ENCODE measurements at places on chromosomes 5 and 9.

GRCh38 chr9:124710766-124711165 lies 60.3 kb downstream of the NR6A1 start:
- no peak for DNase-seq

DNA sequence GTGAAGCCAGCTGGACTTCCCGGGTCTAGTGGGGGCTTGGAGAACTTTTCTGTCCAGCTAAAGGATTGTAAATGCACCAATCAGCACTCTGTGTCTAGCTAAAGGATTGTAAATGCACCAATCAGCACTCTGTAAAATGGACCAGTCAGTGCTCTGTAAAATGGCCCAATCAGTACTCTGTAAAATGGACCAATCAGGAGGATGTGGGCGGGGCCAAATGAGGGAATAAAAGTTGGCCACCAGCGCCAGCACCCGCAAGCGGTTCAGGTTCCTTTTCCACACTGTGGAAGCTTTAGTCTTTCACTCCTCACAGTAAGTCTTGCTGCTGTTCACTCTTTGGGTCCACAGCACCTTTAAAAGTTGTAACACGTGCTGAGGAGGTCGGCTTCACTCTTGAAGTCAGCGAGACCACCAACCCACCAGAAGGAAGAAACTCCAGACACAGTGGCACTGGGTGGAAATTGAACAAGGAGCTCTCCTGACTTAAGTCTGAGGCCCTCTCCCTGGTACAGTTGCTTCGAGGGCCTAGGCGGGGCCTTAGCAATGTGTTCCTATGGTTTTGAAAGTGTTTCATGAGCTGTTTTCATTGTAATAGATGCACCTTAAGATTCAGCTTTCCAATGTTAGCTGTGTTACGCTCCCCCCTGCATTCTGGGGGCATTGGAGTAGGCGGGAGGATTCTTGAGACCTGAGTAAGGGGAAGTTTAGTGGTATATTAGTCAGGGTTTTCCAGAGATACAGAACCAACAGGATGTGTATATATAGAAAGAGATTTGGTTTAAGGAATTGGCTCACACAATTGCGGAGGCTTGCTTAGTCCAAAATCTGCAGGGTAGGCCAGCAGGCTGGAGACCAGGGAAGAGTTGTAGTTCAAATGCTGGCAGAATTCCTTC lies 21.5 kb upstream of the MYO10 start:
- DNase-seq = no peak

DNA sequence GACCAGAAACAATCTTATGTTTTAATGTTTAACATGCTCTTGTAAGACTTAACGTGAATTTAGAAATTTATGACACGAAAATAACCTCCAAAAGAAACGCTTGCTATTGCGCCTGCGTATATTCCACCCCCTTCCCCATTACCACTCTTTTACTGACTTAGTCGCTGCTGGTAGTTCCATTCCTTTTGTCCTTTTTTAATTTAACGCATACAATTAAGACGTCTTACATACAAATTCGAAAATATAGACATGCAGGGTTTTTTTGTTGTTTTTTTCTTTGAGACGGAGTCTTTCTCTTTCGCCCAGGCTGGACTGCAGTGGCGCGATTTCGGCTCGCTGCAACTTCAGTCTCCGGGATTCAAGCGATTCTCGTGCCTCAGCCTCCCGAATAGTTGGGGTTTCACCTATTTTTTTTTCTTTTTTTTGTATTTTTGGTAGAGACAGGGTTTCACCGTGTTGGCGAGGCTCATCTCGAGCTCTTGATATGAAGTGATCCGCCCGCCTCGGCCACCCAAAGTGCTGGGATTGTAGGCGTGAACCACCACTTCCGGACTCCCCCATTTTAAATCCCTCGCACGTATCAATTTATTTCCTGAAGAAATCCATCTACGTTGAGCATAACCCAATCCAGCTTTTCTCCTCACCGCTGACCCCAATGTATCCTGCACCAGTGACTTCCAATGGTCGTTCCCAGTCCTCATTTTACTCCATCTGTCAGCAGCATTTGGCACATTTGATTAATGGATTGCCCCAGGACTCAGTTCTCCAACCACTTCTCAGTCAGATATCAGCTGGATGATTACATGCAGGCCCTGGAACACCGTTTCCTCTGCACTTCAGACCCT lies 684 bp upstream of the MED7 start:
- DNase-seq = no peak

DNA sequence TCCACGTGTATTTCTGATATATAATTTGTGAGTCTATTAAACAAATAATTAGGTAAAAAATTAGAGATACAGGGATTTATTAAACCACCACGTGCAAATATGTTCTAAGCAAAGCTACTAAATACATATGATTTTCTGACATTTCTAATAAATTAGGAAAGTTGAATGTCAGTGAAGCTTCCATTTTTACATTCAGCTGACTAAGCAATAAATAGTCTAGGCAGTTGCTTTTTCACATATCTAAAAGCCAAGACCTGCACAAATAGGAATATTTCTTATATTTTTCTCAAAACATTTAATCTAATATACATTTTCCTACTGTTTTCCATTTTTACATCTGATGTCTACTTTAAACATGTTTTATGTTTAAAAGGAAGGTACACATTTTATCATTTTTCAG lies 322.6 kb upstream of the EFNA5 start:
- DNase-seq = no peak

- no peak for DNase-seq
These were observed 27.0 kb downstream of the ZNF169 start for GRCh38 chr9:94286116-94286515.

GRCh38 chr9:93177676-93178075 lies 6.3 kb upstream of the WNK2 start:
- DNase-seq = no peak

- DNase-seq = no peak
These were observed 44.8 kb downstream of the PRRC1 start for GRCh38 chr5:127562252-127562651.

DNA sequence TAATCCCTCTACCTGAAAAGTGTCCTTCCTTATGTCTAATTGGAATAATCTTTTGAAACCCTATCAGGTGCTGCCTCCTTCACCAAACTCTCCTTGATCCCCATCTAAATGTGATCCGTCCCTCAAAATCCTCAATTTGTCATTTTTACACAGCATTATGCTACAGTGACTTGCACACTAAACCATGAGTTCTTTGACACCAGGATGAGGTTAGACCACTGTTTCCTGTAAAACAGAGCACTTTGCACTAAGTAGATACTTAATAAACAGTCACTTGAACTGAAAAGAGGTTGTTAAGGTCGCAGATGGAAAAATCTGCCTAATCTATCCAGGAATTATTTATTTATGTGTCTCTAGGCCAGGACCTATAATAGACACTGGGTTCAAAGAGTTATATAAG lies 44.2 kb upstream of the TLX3 start:
- DNase-seq = no peak

DNA sequence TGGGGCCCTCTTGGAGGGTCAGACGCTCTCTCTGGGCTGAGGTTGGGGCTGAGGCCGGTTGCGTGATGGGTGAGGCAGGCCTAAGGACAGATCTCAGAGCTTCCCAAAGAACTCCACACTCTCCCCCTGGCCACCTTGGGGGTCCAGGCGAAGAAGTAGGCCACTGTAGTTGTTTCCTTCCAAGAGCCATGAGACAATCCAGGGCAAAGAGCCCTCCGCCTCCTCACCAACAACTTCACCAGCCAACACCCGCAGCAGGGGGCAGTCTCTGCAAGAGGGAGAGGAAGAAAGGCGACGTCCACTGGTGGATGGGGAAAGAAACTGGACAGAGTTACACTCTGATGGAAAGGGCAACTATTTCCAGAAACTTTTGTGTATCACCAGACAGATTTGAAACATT lies 10.7 kb downstream of the SLC35A4 start:
- no peak for DNase-seq

DNA sequence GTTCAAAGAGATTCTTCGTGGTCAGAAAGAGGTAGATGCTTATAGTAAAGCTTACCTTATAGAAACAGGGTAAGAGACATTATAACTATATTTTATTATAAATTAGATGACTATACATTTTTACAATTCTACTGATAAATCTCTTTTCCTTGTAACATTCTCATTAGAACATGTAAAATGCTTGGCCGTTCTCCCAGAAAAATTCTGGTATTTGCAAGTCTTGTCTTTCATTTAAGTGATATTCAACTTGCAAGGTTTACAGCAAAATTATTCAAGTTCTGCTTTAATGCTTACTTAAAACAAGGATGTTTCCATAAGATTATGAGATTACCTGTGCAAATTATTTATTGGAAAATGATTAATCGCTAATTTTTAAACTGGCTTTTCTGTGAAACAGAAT lies 41.3 kb upstream of the CDH18 start:
- no peak for DNase-seq

GRCh38 chr9:136096505-136097001 lies 1.5 kb upstream of the NACC2 start:
- no peak for DNase-seq

DNA sequence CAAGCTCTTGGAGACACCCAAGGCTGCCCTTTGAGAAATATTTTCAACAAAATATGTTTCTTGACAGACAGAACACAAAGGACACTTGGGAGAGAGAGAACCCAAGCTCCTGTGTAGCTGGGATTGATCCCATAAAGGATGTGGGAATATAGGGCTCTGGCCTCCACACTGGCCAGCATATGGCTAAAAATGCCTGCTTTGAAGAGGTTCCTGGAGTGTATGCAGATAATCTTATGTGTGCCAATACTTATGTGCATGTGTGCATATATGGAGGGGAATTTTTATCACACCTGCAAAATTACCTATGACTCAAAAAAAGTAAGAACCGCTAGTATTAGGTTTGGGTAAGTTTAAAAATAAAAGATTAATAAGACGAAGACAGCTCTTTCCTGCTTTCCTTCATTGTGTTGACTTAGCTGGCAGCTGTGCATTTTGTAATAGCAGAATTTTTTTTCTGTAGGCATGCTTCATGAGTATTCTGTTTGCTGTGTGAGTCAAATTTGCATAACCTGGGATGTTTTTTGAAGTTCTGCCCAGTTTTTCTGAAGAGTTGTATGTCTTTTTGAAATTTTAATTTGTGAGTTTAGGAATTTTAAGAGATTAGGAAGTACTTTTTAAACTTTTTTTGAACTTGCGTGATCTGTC lies 42.6 kb downstream of the HACD4 start:
- no peak for DNase-seq
